ENCODE measurements at places on chromosomes 6 and 20. TPM values are rescaled to one million over a fixed set of nuclear protein-coding genes. Genes with fewer than 3 reads are reported as not detected.

GRCh38 chr20:22312744-22313346 is 271.5 kb downstream of the FOXA2 start:
- no peak for DNase-seq
- H3K36me3 ChIP-seq = no peaks in the 10 kb centered on the region
- no peak overlapping the region for H3K27ac ChIP-seq
- H3K4me1 ChIP-seq = no peaks in the 10 kb centered on the region
- H3K27me3 ChIP-seq = no peaks in the 10 kb centered on the region

DNA sequence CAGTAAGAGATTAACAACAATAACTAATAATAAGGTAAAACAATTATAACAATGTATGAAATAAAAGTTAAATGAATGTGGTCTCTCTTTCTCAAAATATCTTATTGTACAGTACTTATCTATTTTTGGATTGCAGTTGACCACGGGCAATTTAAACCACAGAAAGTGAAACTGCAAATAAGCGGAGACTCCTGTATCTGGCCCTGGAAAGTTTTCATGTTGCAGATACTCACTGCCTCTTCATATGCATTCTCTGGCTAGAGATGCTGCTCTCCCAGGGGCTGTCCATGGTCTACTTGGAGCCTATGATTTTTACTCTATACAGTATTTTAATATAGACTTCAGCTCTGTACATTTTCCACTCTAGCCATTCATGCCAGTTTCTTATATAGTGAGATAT is 230.8 kb downstream of the FUT9 start:
- no peaks in the 10 kb centered on the region for H3K36me3 ChIP-seq
- H3K27ac ChIP-seq = no peak overlapping the region
- no peak for DNase-seq
- H3K27me3 ChIP-seq = no peaks in the 10 kb centered on the region

DNA sequence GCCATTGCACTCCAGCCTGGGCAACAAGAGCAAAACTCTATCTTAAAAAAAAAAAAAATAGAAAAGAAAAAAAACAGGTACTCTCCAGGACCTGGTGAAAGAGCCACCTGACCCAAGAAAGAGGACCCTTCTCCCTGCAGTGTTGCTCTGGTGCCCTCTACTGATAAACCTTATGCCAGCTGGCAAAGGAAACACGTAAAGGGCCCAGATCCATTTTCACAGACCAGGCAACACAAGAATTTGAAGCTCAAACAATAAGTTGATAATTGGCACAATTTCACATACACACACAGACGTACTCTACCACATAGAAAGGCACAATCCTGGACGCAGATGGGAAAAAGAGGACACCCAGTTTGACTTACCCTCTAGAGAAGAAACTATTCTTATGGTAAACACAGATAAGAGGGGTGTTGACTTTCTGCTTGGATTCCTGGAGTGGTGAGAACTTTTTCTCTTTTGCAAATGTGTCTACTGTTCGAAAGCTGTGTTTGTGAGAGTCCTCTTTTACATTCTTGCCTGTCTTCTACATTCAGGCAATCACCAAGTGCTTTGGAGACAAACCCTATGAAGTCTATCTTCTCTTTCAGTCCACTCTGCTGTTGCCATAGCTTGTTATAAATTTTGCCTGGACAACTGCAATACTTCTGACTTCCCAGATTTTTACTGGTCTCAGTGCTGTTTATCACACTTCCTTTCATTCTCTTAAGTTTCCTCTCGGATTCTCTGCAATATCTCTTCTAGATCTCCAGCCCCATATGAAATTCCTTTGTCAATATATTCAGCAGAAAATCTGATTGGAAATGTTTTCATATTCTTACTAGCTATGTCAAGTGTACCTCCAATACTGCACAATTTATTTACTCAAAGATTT is 6.4 kb upstream of the SNRPB start:
- H3K36me3 ChIP-seq = no peaks in the 10 kb centered on the region
- H3K4me1 ChIP-seq = no peaks in the 10 kb centered on the region
- no peak for DNase-seq
- H3K27ac ChIP-seq = no peak overlapping the region
- no peaks in the 10 kb centered on the region for H3K27me3 ChIP-seq

The CYP24A1 gene
- not detected for total RNA-seq

DNA sequence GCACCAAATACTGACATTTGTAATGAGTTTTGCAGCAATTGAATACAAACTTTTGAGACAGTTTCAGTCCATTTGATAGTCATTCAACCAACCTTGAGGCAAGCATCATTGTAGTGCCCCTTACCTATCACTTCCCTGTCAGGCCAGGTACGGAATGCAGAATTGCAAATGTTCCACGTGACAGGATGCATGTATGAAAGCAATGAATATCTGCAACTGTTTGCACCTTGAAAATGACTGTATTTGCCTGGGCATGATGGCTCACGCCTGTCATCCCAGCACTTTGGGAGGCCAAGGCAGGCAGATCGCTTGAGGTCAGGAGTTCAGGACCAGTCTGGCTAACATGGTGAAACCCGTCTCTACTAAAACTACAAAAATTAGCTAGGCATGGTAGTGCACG is 146.0 kb upstream of the SCGN start:
- H3K27me3 ChIP-seq = no peaks in the 10 kb centered on the region
- H3K4me1 ChIP-seq = no peaks in the 10 kb centered on the region
- no peak overlapping the region for H3K27ac ChIP-seq

DNA sequence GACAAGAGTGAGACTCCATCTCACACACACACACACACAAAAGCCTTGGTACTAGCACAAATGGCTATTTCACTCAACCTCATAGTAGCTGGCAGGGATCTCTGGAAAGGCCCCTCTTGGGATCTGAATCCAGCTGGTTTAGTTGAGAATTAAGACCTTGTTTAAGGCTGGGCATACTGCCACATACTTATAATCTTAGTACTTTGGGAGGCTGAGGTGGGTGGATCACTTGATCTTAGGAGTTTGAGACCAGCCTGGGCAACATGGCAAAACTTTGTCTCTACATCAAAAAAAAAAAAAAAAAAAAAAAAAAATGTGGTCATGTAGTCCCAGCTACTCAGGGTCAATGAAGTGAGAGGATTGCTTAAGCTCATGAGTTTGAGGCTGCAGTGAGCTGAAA is 628.3 kb downstream of the MMUT start:
- H3K27ac ChIP-seq = no peak overlapping the region
- no peaks in the 10 kb centered on the region for H3K27me3 ChIP-seq
- no peaks in the 10 kb centered on the region for H3K36me3 ChIP-seq
- H3K4me3 ChIP-seq = no peak overlapping the region

- no peak overlapping the region for H3K4me3 ChIP-seq
- no peaks in the 10 kb centered on the region for H3K27me3 ChIP-seq
- H3K27ac ChIP-seq = no peak overlapping the region
These were observed 6.5 kb downstream of the GFOD1 start for GRCh38 chr6:13480631-13481501.

DNA sequence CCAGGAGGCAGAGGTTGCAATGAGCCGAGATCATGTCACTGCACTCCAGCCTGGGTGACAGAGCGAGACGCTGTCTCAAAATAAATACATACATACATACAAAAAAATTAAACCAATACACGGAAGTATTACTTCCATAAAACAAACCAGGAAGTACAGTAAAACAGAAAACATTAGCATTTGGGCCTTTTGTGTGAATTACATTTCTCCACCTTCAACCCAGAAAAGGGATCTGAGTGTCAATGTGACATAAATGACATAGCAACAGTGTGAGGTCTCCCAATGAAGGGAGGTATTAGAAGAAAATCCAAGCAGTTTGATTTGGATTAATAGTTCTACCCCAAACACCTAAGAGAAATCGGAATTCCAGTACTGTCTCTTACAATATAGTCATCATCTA is 10.1 kb downstream of the CSNK2A1 start:
- no peaks in the 10 kb centered on the region for H3K36me3 ChIP-seq
- H3K4me1 ChIP-seq = peaks cover 56% of the 10 kb centered on the region
- no peak overlapping the region for H3K27ac ChIP-seq
- H3K27me3 ChIP-seq = no peaks in the 10 kb centered on the region
- no peak overlapping the region for H3K4me3 ChIP-seq
- DNase-seq = no peak

DNA sequence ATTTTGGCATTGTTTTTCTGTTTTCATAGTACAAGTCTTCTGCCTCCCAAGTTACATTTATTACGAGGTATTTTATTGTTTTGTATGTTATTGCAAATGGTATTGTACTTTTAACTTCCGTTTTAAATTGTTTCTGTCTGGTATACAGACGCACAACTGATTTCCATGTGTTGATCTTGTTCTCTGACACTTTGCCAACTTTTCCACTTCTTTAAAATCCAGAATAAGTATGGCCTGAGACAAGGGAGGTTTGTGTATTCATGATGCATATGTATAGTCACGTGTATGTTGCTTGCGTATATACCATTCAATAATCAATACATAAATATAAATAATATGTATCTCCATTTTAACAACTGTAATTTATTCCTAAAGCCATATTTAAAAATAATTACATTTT is 41.2 kb downstream of the THBS2 start:
- no peaks in the 10 kb centered on the region for H3K27me3 ChIP-seq
- H3K36me3 ChIP-seq = no peaks in the 10 kb centered on the region
- no peak overlapping the region for H3K27ac ChIP-seq
- DNase-seq = no peak
- peak overlapping the region; percentile 42 for H3K4me3 ChIP-seq

The KHDC1L gene
- not detected for total RNA-seq

DNA sequence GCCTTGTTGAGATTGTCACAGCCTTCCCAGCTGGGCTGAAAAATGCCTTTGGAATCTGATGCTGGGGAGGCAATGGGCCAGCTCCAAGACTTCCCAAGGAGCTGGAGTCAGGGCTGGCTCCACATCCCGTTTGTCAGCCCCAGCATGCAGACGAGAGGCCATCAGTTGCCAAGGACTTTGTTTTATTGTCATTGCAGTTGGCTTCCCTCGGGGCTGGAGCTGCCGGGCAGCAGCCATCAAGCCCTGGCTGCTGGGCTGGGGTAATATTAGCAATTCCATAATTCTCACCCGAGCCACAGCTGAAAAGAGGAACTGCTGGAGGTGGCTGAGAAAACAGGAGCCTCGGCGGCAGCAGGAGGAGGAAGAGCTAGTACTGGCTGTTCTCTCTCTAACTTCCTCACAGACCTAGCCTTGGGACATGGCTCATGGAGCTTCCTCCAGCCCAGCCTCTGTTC is 182.5 kb downstream of the CDC5L start:
- H3K36me3 ChIP-seq = no peaks in the 10 kb centered on the region
- no peaks in the 10 kb centered on the region for H3K27me3 ChIP-seq
- H3K4me3 ChIP-seq = no peak overlapping the region
- no peak overlapping the region for H3K27ac ChIP-seq
- DNase-seq = no peak

DNA sequence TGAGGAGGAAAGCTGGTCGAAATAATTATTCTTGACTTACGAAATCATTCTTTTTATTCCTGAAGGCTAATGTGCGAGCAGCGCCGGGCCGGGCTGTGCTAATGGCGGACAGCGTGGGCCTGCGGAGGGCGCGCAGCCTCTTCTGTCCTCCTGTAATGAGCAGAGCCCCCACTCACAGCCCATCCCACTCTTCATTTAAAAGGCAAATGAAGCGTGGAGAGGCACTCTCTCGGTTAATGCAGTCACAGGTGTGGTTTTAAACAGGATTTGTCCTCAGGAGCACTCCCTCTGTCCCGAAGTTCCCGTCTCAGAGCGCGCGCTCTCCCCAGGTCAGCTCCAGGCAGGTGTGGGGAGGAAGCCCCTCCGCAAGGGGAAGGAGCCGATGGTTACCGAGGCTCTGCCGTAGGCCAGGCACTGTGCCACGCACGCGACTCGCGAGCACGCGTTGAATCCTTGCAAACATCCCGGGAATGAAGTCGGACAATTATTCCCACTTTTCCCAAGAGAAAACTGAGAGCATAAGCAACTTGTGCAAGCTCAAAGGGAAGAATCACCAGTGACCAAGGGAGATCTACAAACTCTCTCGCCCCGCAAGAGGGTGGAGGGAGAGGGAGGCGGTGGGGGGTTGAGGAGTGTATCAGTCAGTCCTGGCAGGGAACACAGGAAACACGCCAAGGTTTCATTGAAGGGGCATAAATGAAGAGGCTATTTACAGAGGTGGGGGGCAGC is 35.5 kb upstream of the ZFAND3 start:
- peak overlapping the region; percentile 51 for H3K4me3 ChIP-seq
- no peak overlapping the region for H3K27ac ChIP-seq

The PPIL6 gene
- 2.3 TPM for total RNA-seq

GRCh38 chr6:170503414-170503761 is 49.7 kb downstream of the PSMB1 start:
- H3K27me3 ChIP-seq = no peaks in the 10 kb centered on the region
- no peaks in the 10 kb centered on the region for H3K36me3 ChIP-seq
- no peak for DNase-seq
- H3K4me1 ChIP-seq = no peaks in the 10 kb centered on the region

GRCh38 chr20:21781446-21782075 is 76.1 kb downstream of the PAX1 start:
- H3K27me3 ChIP-seq = no peaks in the 10 kb centered on the region
- no peak overlapping the region for H3K27ac ChIP-seq
- H3K36me3 ChIP-seq = no peaks in the 10 kb centered on the region
- no peaks in the 10 kb centered on the region for H3K4me1 ChIP-seq
- no peak overlapping the region for H3K4me3 ChIP-seq

- H3K27ac ChIP-seq = no peak overlapping the region
- no peaks in the 10 kb centered on the region for H3K36me3 ChIP-seq
- H3K4me1 ChIP-seq = no peaks in the 10 kb centered on the region
- no peak overlapping the region for H3K4me3 ChIP-seq
- DNase-seq = no peak
These were observed 11.6 kb upstream of the VNN1 start for GRCh38 chr6:132725471-132725870.

The SFTA2 gene
- 1.5 TPM for total RNA-seq

DNA sequence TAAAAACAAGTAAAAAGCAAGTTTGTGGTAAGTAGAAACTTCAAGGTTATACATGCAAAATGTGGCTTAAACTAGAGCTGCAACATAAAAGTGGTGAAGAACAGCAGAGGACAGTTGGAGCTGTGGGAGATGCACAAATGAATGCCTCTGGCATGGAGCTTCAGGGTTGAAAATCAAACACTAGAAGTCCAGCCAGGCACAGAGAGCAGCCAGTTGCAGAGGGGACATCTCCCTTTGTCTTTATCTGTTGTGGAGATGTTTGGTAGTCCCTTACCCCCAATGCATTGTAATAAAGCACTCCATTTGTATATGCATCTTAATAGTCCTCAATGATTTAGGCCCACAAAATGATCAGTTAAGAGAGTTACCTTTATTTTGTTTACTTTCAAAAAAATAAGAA is 73.1 kb upstream of the C20orf144 start:
- DNase-seq = no peak
- no peaks in the 10 kb centered on the region for H3K4me1 ChIP-seq
- no peak overlapping the region for H3K27ac ChIP-seq
- no peak overlapping the region for H3K4me3 ChIP-seq
- H3K27me3 ChIP-seq = no peaks in the 10 kb centered on the region

DNA sequence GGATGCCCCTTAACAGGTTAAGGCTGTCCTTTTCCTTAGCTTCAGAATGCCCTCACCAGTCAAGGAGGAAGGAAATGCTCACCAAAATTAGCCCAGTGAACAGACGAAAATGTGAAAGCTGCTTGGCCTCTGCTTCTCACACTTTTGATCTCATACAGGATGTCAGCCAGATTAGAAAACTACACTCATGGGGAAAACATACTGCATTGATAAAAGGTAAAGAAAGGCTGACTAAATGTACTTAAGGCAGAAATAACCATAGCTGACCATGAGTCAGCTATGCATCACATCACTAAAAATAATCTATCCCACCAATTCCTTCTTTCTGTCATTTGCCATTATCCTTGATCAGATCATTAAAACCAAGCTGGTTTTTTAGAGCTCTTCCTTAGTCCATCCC is 198.4 kb upstream of the TENT5A start:
- no peak overlapping the region for H3K27ac ChIP-seq
- no peak overlapping the region for H3K4me3 ChIP-seq
- no peaks in the 10 kb centered on the region for H3K36me3 ChIP-seq
- no peaks in the 10 kb centered on the region for H3K27me3 ChIP-seq
- no peaks in the 10 kb centered on the region for H3K4me1 ChIP-seq
